ENCODE measurements at places on chromosomes 12 and 14. TPM values are rescaled to one million over a fixed set of nuclear protein-coding genes. Genes with fewer than 3 reads are reported as not detected.

- DNase-seq: peak; percentile 64
These were observed 85.6 kb downstream of the GALNT9 start for GRCh38 chr12:132243596-132244310.

DNA sequence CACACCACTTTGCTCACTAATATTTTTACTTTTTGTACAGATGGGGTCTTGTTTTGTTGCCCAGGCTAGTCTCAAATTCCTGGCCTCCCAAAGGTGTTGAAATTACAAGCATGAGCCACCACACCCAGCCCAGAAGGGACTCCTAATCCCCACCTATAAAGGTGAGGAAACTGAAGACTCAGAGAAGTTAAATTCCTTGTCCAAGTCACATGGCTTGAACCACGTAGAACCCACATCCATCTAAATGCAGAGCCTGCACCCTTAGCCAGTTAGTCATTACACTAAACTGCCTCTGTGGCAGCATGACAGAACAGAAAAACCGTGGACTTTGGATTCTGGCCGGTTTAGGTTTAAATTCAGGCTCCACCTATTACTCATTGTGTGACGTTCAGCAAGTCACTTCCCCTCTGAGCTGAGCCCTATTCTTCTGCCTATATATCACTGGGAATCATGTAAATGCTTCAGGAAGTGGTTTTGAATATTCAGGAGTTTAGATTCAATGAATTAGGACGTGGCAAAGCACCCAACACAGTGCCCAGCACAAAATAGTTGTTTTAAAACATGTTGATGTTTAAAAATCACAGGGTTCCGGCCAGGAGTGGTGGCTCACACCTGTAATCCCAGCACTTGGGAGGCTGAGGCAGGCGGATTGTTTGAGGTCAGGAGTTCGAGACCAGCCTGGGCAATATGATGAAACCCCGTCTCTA is 3.0 kb upstream of the CORO1C start:
- no peak for DNase-seq

The KRT79 gene
- not detected for total RNA-seq

DNA sequence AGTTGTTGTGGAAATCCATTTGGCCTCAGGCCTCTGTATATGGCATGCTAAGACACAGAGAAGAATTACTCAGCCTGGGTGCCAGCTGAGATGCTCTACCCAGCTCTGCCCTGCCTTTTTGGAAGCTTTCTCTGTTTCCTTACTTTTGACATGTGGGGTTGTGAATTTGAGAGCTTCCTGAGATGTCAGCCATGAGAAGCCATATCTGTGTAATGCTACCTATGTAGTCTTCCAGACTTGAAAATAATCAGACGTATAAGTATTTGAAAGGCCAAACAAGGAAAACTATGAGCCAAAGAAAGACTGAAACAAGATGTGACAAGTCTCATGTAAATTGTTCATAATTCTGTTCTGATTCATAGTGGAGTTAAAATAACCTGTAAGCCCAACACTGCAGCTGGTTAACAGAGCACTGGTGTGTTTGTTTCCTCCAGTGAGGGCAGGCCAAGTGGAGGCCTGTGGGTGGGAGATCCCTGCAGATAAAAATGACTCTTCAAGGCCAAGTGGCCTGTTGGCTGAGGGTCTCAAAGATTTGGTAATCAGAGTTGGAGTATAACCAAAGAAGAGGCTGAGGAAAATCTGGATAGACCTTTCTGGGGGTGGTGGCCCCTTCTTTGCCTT is 94.0 kb downstream of the TMX1 start:
- no peak for DNase-seq

The ADCY4 gene
- total RNA-seq: not detected

DNA sequence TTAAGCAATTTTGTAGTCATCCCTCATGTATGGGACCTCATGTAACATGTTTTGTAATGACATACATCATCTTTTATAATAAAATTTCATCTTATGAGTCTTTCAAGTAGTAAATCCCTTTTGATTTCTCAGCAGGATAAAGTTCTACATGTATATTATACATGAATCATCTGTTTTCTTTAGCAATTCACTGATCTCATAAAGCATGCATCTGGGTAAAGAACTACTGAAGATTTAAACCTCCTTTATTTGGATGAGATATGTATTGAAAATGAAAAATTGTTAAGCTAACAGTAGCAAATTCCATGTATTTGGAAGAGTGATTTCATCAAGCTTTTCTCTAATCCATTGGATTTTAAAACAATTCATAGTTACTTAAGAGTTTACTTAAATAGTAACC is 126.9 kb downstream of the KITLG start:
- no peak for DNase-seq
